Fibroblast of pulmonary artery (primary cell): ENCODE measurements at places on chromosomes 5 and 9.

DNA sequence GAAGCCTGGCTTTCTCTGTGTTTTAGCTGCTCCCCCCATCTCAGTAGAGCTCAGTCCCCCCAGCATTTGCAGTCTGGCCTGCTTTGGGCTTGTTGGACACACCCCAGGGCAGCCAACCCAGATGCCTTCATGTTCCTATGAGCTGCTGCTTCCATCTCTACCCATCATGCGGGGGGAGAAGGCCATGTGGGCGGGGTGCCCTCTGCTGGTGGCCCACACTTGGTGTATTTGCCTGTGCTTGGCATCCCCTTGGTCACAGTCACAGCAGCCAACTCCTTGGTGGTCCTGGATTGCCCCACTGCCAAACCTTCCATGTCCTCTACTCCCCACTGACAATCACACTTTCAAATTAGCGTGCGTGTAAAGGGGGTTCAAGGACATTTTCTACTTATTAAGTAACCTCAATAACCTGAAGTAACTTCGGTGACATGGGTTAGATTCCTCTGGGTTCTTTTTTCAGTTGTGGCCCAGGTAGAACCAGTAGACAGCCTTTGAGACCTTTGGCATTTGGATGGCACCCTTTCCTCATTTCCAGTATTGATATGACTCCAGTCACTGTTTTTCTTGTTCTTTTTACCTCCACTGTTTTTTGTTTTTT lies 42.8 kb downstream of the SNX30 start:
- peak; percentile 73 for DNase-seq

DNA sequence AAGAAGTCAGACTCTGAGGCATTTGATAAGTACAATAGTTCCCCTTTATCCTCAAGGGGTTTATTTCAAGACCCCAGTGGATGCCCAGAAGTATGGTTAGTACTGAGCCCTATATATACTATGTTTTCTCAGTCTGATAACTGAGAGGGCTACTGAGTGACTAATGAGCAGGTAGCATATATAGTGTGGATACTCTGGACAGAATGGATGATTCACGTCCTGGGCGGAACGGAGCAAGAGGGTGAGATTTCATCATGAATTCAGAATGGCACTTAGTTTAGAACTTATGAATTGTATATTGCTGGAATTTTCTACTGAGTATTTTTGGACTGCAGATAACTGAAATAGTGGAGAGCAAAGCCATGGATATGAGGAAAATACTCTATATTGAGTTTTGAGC lies 457.6 kb downstream of the PLK2 start:
- peak; percentile 68 for DNase-seq

DNA sequence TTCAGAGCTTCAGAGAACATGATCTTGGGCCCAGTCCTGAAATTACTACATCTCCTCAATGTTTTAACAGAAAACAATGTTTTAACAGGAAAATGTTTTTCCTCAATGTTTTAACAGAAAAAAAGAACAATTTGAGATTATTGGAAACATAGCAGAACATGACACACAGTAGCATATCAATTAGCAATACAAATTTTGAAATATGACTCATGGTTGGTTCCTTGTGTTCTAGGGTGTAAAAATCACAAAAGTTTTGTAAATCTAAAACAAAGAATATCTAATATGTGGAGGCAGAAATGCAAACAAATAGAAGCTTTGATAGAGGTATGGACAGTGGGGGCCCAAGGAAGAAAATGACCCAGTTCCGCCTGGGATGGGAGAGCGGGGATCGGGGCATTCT lies 22.8 kb upstream of the ARSB start:
- DNase-seq, result no peak

DNA sequence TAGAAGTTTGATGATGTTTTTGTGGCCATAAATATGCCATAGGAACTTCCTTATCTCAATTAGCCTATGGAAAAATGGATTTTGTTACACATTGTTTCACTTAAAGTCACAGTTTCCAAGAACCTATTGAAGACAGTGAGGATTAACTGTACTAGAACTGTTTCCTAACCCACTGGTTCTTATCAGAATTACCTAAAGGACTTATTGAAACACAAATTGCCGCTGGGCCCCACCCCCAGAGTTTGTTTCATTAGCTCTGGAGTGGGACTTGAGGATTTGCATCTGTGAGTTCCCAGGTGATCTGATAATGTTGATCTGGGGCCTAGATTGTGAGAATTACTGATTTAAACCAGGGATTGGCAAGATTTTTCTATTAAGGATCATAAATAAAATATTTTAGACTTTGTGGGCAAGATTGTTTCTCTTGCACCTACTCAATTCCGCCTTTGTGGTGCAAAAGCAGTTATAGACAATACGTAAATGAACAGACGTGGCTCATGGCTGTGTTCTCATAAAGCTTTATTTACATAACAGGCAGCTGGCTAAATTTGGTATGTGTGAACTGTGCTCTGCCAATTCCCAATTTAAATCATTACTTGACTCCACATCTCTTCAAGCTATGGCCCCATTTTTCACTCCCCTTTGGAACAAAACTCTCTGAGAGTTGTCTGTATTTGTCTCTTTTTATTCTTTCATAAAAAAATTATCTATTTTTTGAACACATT lies 9.3 kb downstream of the JAK2 start:
- DNase-seq, result no peak

DNA sequence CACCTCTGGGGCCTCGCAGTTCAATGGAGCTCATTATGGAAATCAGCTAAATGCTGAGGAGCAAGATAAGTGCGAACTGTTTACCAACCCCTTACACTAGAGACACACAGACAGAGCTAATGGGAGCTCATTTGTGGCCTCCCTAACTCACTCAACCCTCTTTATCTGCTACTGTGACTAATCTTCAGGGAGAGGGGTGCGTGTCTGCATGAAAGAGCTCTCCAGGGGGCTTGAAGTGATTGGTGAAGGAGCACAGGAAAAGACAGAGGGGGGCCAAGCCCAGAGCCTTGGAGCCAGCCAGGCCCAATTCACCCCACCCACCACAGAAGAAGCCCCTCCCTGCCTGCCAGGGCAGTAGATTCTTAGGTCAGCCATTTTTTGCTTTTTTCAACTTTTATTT lies 466.8 kb upstream of the BRINP1 start:
- no peak for DNase-seq

DNA sequence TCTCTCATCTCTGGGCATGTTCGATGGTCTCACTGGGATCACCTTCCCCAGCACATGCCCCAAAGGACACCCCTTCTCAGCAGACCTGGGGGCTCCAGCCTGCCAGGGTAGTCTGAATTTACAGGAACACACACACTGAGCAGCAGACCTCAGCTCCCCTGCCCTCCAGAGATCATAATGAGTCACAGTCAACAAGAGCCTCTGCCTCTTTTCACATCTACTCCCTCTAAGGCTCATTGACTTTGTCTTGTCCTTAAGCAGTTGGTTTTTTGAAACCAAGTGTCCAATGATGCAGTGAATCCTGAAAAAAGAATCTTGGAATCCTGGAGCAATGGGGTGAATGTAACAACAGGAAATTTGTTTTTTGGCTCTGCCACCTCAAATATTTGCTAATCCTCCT lies 20.8 kb downstream of the GABBR2 start:
- DNase-seq, result no peak

DNA sequence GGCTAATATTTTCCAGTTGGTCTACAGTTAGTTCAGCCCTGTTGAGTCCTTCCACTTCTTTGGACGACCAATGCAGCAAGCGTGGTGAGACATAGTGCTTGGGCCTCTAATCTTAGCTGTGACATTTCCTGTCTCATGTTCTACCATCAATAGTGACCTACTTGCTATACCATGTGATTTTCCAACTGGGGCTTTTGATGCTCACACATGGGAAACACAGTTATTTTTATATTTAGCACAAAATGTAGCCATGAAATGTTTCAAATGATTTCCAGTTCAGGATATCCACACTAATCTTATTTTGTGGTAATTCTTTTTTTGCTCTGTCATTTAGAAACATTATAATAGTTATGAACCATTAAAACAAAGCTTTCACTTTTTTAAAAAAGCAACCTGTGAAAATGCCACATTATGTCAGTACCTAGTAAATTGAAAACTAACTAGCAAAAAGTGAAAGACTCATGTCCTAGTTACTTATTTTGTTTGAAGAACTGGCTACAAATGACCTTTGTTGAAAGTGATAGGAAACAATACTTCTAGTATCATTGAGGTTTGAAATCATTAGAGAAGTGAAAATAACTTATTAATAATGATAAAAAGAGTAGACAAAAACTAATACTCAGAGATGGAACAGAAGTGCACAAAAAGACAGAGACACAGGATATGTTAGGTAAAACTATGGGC lies 18.3 kb downstream of the MARCHF3 start:
- peak; percentile 33 for DNase-seq

- DNase-seq, result peak; percentile 34
Measured at GRCh38 chr5:78221964-78222451, 72.5 kb downstream of the AP3B1 start.

DNA sequence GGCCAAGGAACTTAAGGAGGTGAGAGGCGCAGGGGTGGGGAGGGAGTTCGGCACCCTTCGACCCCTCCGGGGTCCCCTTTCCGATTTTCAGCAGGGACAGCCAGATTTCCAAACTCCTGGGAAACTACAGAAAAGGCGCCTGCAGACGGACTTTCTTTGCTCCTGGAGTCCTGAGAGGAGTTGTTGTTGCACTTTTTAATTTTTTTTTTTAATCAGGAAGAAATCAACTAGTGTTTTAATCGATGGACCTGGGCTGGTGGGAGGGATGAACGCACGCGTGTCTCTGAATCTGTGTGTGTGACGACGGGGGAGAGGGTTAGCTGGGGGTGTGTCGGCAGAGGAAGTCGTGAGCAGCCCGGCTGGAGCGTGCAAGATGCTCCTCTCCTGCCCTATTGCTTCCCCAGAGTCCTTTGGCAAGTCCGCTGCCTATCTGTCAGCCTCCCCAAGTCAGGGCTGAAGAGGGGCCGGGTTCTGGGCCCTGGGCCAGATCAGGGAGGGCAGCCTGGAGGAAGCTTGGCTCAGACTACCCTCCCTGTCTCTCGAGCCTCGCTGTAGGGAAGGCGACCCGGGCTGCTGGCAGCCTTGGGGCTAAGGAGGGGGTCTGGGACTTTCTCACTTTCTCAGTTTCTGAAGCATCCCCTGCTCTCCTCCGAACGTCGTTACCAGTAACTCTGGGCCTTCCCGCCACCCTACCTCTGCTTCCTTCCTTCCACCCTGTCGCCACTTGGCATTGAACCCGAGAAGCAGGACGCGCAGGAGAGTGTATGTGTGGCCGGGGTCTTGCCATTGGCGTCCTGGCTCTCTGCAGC lies 731 bp downstream of the PRR16 start:
- no peak for DNase-seq

- DNase-seq, result no peak
Measured at GRCh38 chr9:117662651-117663050, 41.6 kb upstream of the TLR4 start.

- DNase-seq, result peak; percentile 20
Measured at GRCh38 chr9:17837965-17838364, 259.1 kb downstream of the SH3GL2 start.

DNA sequence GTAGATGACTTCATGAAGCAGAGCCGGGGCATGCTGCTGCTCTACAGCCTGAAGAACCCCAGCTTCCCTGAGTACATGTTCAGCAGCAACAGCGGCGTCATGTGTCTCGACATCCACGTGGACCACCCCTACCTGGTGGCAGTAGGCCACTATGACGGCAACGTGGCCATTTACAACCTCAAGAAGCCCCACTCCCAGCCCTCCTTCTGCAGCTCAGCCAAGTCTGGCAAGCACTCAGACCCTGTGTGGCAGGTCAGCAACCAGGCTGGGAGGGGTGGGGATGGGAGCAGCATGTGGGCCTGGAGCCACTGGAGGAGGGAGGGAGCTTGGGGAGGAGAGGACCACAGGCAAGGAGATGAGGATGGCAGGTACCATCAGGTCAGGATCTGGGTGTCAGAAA lies 16.2 kb downstream of the ENHO start:
- DNase-seq, result no peak

DNA sequence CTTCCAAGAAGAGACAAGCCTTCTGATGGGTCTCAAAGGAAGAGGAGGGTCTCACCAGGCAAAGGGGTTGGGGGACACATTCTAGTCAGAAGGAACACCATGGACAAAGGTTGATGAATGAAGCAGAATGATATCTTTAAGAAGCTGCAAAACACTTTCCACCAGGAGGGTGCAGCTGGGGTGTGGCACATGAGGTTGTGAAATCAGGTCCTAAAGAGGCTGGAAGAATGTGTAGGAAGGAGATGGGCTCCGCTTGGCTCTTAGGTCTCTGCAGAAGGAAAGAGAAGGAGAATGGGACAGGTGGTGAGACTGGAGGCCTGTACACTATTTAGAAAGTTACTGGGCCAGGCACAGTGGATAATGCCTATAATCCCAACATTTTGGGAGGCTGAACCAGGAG lies 328.6 kb downstream of the PDE4D start:
- DNase-seq, result no peak

DNA sequence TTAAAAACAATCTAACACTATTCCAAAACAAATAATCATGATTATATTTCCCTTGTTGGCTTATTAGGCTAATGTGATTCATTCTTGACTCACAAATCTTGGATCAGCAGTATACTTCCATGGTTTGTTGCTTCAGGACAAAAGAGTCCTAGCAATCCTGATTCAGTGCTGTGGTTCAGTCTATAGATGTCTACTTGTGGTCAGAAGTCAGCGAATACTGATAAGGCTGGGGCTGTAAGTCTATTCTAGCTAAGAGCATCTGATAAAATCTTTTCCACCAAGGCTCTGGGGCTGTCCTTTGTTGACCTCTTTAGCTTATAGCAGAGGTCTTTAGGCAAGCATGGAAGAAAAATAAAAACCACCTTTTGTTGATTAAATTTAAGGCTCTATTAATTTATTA lies 4.4 kb upstream of the SMIM3 start:
- peak; percentile 77 for DNase-seq

DNA sequence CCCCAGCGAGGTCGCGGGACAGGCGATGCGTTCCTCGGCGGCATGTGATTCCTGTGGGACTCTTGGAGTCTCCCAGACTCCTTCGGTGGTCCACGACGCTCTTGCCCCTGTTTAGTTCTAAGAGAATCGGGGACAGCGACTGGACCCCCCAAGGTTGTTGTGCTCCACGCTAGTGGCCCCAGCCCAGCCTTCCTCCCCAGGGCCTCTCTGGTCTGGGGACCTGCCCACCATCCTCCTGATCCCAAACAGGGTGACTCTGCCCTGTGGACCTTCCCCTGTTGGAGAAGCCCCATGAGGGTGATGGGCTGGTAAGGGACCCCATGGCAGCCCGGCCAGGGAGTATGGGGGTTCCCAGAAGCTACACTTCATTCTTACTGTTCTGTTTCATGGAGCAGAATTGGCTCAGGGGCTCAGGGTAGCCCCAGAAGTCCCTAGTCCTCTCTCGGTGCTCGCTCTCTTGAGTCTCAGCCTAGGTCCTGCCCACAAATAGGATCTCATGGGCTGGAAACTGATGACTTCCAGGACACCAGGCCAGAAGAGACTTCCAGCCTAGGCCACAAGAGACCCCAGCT lies 880 bp downstream of the CARD19 start:
- no peak for DNase-seq

DNA sequence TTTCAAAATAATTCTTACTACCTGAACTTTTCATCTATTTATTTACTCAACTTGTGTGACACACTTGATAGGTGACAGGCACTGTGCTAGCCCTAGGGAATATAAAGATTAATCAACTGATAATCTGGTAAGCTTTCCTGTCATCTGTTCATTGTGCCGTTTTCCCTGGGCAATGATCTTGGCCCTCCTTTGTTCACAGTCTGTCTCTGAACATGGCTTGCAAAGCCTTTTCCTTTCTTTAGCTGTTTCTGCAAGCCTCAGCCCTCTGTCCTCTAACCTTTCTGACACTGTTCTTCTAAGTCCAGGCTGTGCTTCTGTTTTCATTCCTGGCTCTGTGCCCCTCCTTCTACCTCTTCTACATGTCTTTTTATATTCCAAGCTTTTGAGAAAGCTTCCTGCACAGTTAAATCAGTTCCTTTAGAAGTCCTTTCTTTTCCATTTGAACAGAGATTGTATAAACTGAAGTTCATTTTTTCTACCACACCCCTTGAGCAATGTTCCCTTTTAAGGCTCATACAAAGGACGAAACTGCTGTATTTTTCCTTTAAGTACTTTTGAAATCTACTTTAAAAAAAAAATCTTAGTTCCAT lies 803.0 kb upstream of the ZNF608 start:
- DNase-seq, result peak; percentile 63
